ENCODE measurements at places on chromosomes 4 and X.

- DNase-seq, result no peak
These were observed 582.9 kb downstream of the ADGRL3 start for GRCh38 chr4:61783050-61783449.

GRCh38 chr4:56372774-56373173, 14.5 kb downstream of the AASDH start:
- no peak for DNase-seq

DNA sequence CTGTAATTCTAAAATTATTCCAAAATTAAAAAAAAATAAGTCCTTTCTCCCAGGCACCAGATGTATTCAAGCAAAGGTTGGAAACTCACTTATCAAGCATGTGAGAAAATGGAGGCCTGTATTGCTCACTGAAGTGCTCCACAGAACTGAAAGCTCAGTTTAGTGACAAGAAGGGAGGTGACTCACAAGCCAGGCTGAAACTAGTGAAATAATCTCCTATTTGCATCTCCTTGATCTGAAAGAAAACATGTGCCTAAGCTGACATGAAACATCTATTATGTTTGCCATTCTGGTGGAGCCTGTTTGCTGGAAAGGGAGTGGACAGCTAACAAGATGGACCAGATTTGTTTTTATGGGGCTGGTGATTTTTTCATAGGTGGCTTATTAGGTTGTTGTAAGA, 54.0 kb upstream of the AMELX start:
- DNase-seq, result peak; percentile 12

DNA sequence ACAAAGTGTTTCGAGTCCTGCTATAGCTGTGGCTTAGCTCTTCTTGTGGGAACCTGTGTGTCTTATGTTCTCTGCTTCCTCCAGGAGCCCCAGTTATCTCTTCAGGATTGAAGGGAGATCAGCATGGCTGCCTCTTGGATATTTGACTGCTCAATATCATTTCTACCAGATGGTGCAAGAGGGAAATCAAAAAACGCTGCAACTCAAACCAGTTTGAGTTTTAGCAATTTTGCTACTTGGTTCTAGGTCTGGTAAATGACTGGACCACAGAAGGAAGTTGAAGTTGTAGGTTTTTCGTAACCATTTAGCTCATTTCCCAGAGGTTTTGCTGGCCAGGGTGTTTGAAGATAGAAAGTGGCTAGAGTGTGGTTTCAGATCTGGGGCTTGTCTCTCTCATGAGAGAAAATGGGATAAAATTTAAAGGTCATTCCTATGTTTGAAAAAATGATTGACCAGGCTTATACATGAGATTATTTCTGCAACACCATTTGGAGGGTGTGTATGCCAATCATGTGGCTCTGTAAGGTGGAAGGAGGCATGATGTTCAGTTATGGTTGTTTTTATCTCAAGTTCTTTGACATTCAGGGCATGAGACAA, 210.4 kb downstream of the SPRY1 start:
- peak; percentile 25 for DNase-seq

DNA sequence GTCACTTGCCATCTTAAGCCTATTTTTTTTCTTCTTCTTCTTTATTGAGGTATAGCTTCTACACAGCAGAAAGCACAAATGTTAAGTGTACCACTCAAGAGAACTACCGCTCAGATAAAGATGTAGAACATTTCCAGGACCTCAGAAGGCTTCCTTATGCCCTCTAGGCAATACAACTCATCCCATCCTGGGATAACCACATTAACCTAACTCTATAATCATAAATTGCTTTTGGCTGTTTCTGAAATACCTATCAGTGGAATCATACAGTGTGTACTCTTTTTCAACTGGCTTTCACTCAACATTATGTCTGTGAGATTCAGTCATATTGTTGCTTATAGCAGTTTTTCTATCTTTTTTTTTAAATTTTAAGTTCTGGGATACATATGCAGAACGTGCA, 51.7 kb downstream of the ARFIP1 start:
- no peak for DNase-seq

DNA sequence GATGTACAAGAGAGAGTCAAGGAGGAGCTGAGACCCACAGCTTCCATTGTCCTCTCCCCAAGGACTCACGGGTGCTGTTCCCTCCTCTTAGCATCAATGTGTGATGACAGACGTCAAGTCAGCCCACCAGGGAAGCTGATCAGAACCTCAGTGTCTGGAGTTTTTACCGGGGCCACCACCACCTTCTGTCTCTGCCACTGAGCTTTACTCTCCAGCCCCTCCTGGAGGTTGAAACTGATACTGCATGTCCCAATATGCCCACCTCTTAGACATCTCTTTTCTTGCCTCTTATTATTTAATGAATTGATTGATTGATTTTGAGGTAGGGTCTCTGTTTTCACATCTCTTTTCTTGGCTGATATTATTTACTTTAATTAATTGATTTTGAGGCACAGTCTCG, 10.3 kb upstream of the AKAP17A start:
- DNase-seq, result peak; percentile 84

- no peak for DNase-seq
These were observed 42.4 kb upstream of the PGAM4 start for GRCh38 chrX:78011846-78012245.

DNA sequence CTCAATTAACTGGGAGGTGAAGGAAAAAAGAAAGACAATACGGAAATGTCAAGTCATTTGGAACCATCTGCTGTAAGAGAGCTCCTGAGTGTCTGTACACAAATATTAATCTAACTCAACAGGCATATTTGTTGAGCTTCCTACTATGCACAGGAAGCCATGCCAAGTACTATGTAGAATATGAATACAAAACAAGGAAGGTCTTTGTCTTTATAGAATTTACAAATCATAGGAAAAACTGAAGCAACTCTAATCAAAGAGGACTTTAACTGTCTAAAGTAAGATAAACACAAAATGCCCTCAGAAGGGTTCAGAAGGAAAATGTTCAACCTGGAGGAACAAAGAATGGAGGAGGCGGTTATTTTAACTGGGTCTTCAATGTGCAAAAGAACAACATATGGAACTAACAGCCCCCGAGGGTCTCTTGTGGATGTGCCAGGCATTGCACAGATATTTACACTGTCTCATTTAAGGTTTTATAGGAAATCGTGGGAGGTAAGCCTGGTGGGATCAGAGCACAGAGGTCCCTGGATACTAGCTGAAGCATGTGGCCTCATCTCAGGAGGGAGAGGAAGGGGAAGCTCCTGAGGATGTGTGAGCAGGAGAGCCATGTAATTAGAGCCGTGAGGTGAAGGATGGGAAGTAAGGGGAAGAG, 5.8 kb downstream of the FAM114A1 start:
- no peak for DNase-seq

DNA sequence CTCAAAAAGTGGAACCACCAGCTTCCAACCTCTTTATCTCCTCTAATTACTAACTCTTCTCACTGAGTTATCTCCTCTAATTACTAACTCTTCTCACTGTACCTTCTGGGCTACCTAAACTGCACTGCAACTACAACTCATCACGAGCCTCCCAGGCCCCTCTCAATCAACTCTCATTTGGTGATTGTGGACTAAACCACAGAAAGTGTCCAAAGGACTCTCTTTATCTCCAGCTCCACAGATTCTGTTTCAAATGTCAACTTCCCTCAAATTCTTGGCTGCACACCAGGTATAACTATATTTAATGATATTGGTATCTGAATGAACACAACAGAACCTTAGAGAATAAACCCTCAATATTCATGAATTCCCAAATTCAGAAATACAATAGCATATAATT, 182.9 kb downstream of the MAML3 start:
- no peak for DNase-seq

DNA sequence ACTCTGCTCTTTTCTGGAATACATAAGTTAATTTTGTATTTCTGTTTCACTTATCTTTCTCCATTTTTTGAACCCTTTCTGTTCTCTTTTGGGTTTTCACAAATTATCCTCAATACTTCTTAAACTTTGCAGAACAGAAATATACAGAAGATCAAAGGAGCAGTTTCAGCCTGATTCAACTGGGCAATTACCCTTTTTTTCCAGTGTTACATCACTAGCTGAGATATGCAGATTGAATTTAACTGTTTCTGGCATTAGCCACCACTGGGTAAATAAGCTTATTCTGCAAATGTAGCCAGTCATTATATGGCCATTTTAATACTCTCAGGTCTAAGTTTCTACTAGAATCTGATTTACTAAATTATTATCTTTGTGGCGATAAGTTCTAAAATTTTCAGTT, 66.9 kb upstream of the GRID2 start:
- no peak for DNase-seq

GRCh38 chrX:135707880-135708279, 5.6 kb upstream of the CT45A1 start:
- DNase-seq, result peak; percentile 55

GRCh38 chrX:13411496-13412207, 91.8 kb upstream of the ATXN3L start:
- no peak for DNase-seq

DNA sequence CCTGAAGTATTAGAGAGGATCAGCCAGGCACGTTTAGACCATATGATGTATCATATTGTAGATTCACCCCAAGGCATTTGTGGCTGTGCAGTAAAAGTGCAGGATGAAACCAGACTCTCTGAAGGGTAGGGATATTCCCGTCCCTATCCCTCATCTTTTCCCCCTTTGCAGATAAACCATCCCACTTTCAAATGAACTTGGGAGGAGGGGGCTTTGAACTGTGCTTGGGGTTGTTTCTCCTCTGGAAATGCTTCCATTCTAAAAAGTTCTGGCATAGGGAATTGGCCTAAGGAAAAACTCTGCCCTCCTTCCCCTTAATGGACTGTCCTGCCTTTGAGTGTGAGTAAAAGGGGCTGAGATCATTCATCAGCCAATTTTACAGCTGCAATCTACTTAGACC, 23.8 kb downstream of the SNCA start:
- DNase-seq, result no peak

GRCh38 chrX:23201706-23202105, 132.9 kb upstream of the PTCHD1 start:
- no peak for DNase-seq

DNA sequence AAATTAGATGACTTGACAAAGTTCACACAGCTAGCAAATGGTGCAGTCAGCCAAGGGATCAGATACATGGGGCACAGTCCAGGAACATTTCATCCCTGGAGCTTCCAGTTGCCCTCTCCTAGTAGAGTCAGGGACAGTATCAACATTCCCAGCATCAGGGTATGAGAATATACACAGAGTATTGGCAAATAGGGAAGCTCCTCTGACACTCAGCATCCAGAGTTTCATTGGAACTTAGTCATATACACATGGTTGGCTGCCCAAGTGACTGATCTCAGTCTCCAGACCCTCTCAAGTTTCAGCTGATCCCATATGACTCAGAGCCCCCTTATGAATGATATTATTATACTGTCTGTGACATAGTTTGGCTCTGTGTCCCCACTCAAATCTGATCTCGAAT, 13.7 kb upstream of the KCTD8 start:
- no peak for DNase-seq

DNA sequence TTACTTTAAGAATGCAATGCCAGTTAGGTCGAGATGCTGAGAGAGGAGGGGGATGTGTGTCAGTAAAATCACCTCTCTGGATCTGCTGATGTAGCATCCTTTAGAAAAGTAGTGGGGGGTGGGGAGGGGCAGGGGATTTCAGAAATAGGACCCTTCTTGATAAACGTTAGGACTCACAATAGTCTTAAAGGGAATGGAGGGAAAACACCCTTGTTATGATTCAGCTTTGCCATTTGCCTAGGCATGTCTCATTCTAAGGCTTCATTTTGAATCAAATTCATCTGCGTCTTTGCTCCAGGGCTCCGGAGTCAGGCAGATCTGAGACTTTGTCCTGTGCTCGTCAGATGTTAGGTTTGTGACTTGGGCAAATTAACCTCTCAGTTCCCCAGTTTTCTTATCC, 879 bp downstream of the SH2D1A start:
- DNase-seq, result no peak

DNA sequence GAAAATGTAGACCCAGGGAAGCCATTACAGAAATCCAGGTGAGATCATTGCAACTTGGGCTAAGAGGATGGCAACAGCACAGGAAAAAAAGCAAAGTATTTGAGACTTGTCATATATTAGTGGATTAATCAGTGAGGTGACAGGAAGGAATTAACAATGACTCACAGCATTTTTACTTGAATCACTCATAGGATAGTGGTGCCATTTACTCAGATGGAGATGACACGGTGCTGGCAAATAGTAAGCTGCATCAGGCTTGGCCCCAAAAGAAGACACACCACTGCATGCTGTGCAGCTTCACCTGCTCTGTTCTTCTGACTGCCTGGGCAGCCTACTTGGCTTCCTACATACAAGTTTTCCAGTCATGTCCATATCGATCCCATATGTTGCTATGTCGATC, 144.8 kb downstream of the FRYL start:
- peak; percentile 58 for DNase-seq

DNA sequence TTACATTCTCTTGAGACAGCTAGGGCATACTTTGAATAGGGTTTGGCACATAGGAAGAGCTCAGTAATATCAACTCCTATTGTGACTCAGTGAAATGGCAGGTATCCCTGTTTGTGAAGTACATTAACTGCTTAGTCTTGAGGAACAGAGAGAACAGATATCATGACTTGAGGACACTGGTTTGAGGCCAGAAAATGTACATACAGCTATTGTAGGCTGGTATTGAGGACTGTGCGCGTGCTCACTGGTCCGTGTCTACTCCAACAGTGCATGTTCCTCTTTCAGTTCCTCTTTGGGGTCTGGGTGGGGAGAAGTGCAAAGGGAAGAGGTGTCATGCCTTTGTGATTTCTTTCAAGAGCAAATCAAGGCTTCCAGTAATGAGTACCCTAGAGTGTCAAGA, 34.6 kb upstream of the TBC1D9 start:
- DNase-seq, result peak; percentile 94

- DNase-seq, result peak; percentile 79
These were observed 37.3 kb upstream of the CDKN2AIP start for GRCh38 chr4:183407128-183407585.

GRCh38 chrX:118706681-118707080, 20.7 kb upstream of the IL13RA1 start:
- DNase-seq, result peak; percentile 48

GRCh38 chrX:16451334-16451733, 198.6 kb upstream of the S100G start:
- DNase-seq, result no peak

GRCh38 chr4:107876099-107876498, 51.4 kb downstream of the SGMS2 start:
- DNase-seq, result no peak

DNA sequence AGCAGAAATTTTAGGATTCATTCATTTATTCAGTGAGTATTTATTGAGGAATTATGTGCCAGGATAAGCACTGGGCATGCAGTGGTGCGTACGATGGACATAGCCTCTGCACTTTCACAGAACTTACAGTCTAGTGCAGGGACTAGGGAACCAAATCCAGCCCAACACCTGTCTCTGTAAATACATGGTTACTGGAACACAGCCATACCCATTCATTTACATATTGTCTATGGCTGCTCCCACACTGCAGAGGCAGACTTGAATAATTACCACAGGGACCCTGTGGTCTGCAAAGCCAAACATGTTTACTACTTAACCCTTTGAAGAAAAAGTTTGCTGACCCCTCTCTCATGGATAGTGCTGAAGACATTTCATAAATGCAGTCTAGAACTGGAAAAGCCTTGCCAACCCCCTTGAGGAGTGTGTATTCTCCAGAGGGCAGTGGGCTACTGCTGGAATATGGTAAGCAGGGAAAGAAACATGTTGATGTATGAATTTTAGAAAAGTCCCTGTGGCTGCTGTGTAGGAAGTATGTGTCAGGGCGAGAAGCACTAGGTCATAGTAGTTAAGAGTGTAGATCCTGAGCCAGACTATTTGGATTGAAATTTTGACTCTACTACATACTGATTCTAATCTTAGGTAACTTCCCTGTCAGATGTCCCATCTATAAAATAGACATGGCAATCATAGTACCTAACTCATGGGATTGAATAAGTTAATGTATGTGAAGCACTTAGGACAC, 75.5 kb downstream of the GALNT7 start:
- peak; percentile 32 for DNase-seq
